ENCODE measurements at places on chromosomes 6 and 20.

GRCh38 chr6:34546551-34547321, 9.4 kb downstream of the SPDEF start:
- no peak overlapping the region for H3K4me3 ChIP-seq
- no peak for DNase-seq
- H3K36me3 ChIP-seq, result no peaks in the 10 kb centered on the region
- no peaks in the 10 kb centered on the region for H3K4me1 ChIP-seq
- no peaks in the 10 kb centered on the region for H3K27me3 ChIP-seq

- no peak overlapping the region for H3K27ac ChIP-seq
- H3K4me3 ChIP-seq, result no peak overlapping the region
- H3K4me1 ChIP-seq, result peaks cover 27% of the 10 kb centered on the region
- no peaks in the 10 kb centered on the region for H3K27me3 ChIP-seq
Measured at GRCh38 chr6:227074-227782, 65.1 kb upstream of the DUSP22 start.

DNA sequence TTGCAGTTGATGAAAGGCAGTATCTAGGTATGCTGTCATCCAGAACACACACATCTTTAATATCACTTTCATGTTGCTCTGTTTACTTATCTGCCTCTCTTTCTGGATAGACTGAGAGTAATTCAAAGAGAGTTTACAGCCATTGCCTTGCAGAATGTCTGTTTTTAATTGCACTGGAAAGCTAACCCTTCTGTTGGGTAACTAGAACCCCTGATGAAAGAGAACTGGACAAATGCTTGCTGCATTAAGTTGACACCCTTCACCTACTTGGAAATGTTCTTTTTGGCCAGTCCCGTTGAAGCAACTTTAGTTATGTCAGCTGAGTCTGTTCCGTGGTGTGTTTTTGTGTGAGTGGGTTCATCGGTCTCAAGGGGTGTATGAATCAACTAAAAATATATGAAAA, 383.8 kb upstream of the CITED2 start:
- no peaks in the 10 kb centered on the region for H3K36me3 ChIP-seq
- H3K27me3 ChIP-seq, result no peaks in the 10 kb centered on the region

DNA sequence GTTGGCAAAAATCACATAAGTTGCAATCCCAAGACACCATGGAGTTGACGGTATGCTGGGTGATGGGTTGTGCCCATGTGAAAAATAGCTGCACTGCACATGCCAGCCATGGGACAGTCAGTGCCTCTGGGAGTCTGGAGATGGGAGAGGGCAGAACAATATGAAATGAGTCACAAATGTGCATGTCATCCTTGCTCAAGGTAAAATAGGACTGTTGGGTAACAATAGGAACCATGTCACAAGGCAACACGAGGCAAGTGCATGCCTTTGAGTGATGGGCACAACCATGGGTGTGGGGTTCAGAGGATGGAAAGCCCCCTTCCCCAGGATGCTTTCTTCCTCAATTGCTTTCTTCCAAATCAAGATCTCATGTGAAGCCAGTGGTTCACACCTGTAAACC, 70.5 kb upstream of the PIM1 start:
- no peak overlapping the region for H3K27ac ChIP-seq
- no peak overlapping the region for H3K4me3 ChIP-seq
- peaks cover 17% of the 10 kb centered on the region for H3K4me1 ChIP-seq
- no peaks in the 10 kb centered on the region for H3K27me3 ChIP-seq

DNA sequence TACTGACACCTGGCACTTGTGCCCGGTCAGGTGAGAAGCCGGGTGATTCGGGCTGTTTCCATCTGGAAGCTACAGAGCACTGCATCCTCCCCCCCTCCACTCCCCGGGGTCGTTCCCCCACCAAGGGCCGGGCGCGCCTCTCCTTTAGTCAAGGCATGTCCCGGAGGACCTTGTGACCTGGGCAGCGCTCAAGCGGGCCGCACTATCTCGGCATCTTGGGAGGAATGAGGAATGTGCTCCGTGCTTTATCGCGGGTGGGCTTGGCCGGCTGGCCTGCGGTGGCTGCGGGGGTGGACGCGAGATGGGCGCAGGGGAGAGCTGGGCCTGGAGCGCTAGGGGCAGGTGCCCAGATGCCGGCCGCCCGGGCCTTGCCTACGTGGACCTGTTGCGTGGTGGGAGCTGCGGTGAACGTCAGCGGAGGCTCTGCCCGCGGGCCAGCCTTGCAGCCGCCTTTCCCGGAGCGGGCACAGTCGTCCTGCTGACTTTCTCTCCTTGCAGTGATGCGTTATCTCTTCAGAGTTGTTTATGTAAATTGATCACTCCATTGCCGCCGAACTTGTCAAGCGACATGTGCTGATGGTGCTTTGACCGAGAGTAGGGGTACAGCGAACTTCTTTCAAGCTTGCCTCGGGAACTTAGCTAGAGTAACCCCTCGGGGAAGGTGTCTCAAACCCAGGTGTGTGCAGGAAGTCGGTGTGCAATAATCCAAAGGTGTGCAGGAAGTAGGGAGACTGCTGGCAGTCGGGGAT, 1.1 kb downstream of the LRRC1 start:
- H3K4me1 ChIP-seq, result peaks cover 23% of the 10 kb centered on the region
- H3K4me3 ChIP-seq, result peak overlapping the region; percentile 77
- H3K27ac ChIP-seq, result no peak overlapping the region
- no peak for DNase-seq

DNA sequence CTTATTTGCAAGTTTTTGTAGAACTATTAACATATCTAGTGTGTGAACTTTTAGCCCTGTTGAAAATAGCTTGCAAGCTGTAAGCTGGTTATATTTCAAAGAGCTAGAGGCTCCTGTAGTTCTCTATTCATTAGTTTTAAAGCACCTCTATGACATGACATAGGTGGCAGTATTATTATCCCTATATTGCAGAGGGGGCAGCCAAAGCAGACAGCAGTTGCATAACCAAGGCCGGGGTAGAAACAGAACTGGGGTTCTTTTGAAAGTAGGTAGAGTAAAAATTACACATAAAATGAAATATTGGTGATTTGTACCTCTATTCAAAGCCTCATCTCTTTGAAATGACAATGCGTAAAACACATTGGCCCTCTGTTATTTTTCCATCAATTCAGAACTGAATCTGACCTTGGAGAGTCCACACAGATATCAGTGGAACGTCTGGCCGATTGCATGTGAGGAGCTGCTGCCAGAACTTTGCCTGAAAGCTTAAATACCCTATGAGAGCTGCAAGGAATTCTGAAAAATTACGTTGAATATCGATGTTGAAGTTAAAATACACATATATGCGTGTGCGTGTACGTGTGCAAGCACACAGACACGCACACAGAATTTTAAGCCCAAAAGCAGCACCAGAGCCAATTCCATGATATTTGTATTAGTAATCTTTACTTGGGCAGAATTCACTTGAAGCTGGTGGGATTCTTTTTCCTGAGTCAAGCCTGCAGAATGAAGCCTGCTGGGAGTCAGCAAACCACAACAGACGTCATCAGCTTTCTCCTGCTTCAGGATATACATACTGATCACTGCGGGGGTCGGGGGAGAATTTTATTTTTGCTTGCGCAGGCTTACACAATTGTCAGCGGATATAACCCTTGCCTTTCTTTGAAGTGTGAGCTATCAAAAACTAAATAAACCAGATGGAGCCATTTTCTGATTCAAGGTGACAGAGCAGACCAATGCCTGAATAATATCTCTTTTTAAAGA, 163.2 kb downstream of the PDE7B start:
- H3K4me3 ChIP-seq, result no peak overlapping the region
- H3K4me1 ChIP-seq, result no peaks in the 10 kb centered on the region
- no peak for DNase-seq
- H3K36me3 ChIP-seq, result no peaks in the 10 kb centered on the region

- H3K27me3 ChIP-seq, result peaks cover 30% of the 10 kb centered on the region
- H3K4me3 ChIP-seq, result no peak overlapping the region
- no peak for DNase-seq
- no peaks in the 10 kb centered on the region for H3K4me1 ChIP-seq
Measured at GRCh38 chr6:10882657-10883171, 873 bp upstream of the GCM2 start.

DNA sequence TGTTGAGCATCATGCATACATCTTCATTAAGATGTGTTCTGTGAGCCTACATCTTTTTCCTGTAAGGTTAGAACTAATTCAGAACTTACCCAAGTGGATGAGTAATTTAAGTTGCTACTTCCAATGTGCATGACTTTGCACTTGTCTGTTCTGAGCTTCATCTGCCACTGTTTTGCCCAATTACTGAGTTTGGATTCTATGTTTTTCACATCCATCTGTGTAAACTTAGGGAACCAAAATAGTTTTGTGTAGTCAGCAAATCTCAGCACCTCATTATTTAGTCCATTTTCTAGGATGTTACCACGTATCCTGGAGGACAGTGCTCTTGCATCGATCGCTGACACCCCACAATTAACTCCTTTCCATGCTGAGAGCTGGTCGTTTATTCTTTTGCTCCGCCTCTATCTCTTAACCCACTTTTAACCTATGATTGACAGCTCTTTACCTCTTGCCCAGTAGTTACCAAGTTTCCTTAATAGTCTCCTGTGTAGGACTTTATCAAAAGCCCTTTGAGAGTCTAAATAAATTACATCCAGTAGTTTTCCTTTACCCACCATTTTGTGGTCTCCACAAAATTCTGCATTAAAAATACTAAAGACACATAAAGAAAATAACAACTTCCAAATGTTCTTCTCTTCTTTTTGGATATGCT, 44.2 kb upstream of the CITED2 start:
- no peaks in the 10 kb centered on the region for H3K4me1 ChIP-seq
- peaks cover 15% of the 10 kb centered on the region for H3K27me3 ChIP-seq
- no peak overlapping the region for H3K4me3 ChIP-seq
- no peak for DNase-seq
- H3K27ac ChIP-seq, result no peak overlapping the region
- no peaks in the 10 kb centered on the region for H3K36me3 ChIP-seq

GRCh38 chr6:20467437-20467836, 65.8 kb downstream of the E2F3 start:
- no peaks in the 10 kb centered on the region for H3K27me3 ChIP-seq
- H3K27ac ChIP-seq, result no peak overlapping the region
- DNase-seq, result no peak
- H3K4me1 ChIP-seq, result no peaks in the 10 kb centered on the region
- peaks cover 6% of the 10 kb centered on the region for H3K36me3 ChIP-seq

DNA sequence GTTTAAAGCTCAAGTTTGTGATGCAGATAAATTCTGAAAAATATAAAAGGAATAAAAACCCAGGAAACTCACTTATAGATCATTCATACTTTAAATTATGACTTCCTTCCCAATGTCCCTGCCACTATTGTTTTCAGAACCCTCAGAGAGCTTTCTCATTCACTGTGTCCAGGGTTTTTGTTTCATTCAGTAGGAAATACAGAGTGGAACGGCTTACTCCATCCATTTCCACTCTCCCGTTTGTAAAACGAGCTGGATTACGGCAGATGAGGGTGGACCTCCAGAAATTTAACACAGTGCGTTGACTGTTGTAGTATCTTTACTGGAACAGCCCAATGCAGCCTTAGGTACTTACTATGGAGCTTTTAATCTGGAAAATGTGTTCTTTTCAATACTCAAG, 23.6 kb downstream of the BPIFA1 start:
- H3K27ac ChIP-seq, result no peak overlapping the region
- no peak for DNase-seq
- no peak overlapping the region for H3K4me3 ChIP-seq
- H3K27me3 ChIP-seq, result peaks cover 12% of the 10 kb centered on the region
- no peaks in the 10 kb centered on the region for H3K36me3 ChIP-seq

DNA sequence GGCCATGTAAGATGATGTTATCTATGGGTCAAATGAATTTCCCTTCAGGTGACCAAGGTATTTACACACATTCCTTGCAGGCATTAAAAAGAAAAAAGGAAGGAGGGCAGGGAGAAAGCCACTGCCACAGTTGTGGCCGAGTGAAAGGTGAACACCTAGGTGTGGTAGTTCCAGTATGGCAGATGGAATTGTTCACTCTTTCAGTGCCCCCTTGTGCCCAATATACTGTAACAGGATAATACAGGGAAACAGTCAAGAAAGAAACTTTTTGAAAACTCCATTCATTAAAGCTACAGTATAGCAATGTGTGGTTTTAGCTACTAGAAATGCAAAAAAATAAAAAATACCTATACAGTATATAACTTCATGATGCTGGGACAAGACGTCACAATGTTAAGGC, 52.1 kb downstream of the BMP2 start:
- no peak overlapping the region for H3K4me3 ChIP-seq
- no peaks in the 10 kb centered on the region for H3K4me1 ChIP-seq
- H3K27me3 ChIP-seq, result no peaks in the 10 kb centered on the region
- no peak for DNase-seq

- no peak for DNase-seq
- no peak overlapping the region for H3K27ac ChIP-seq
- H3K27me3 ChIP-seq, result no peaks in the 10 kb centered on the region
- no peaks in the 10 kb centered on the region for H3K4me1 ChIP-seq
- no peak overlapping the region for H3K4me3 ChIP-seq
Measured at GRCh38 chr6:147001621-147002020, 202.6 kb upstream of the STXBP5 start.

DNA sequence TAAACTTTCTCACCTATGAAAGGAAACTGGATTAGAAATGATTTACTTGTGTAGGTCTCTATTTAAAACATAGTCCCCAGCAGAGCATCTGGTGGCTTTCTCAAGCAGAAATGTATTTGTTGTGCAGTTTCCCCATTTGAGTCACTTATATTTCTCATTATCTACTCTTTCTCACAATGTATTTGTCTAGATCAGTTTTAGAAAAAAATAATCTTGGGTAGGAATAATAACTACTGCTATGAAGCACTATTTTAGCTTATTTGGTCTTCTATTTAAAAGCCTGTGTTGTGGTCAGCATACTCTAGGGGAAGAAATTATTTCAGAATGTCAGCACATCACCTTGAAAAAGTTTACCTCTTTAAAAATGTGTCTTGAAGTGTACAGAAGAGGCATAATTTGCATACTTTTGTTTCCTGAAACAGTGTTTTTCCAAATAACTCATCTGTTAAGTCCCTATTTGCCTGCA, 60.9 kb upstream of the PRL start:
- no peak for DNase-seq
- H3K27me3 ChIP-seq, result no peaks in the 10 kb centered on the region
- no peaks in the 10 kb centered on the region for H3K4me1 ChIP-seq
- no peak overlapping the region for H3K4me3 ChIP-seq
- no peak overlapping the region for H3K27ac ChIP-seq
- no peaks in the 10 kb centered on the region for H3K36me3 ChIP-seq

DNA sequence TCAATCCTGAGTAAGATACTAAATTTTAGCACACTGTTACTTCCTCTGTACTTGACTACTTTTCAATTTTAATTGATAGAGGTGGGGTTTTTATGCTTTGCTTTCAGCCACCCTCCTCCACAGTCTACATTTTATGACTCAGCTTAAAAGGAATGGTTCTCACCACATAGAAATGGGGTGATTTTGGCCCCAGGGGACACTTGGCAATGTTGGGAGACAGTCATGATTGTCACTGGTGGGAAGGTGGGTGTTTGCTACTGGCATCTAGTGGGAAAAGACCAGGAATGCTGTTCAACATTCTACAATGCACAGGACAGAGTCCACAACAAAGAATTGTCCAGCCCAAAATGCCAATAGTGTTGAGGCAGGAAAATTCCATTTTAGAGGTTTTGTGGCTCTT, 71.3 kb downstream of the PCSK2 start:
- H3K27ac ChIP-seq, result no peak overlapping the region
- no peaks in the 10 kb centered on the region for H3K4me1 ChIP-seq
- DNase-seq, result no peak
- no peaks in the 10 kb centered on the region for H3K36me3 ChIP-seq
